ENCODE measurements at places on chromosomes 6 and 20.

DNA sequence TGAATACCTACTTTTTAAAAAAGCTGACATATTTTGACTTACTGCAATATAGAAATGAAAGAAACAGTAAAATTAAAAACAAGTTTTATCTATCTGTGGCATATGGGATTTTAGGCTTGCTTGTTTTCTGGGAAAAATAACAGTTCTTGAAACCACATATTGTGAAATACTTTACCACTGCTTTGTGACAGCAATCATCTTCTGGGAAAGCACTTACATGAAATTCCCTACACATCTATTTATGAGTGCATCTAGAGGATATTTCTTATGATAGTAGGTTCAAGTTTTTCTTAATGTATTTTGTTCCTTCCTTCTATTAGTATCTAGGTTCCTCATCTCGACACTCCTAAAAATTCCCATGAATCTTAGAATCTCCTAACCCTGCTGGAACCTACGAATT, 75.2 kb downstream of the STXBP5 start:
- no peak for DNase-seq

- DNase-seq, result no peak
Measured at GRCh38 chr6:159832946-159833345, 32.9 kb downstream of the PNLDC1 start.

DNA sequence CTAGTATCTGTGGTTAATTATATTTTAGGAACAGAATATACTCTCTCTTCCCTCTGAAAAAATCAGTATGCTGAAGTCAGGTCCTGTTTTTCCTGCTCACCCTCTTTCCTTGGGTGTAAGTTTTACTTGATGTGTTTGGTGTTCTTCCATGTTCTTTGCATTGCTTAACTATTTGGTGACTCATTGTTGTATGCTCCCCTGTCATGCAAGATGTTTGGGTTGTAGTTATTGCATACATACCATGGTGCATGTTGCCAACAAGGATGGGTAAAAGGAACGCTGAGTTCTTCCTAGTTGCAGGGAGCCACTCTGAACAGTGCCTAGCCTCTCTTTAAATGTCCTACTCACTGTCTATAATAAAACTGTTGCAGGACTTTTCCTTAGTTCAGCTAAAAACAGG, 207.9 kb upstream of the LAMP5 start:
- no peak for DNase-seq

DNA sequence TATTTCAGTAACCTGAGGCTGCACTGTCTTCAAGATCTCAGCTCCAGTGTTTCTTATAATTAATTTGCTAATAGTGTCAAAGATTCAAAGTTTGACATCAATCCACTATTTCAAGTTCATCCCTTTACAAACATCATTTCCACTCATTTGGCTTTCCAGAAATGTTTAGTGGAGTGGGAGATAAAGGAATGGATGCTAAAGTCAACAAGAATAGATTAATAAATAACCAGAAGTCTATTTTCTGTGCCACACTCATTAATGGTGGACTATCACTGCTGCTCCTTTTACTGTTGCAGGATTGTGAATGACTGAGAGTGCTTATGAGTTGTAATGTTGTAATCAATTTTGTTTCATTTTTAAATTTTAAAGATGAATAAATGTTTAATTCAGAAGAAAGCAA, 28.4 kb upstream of the EPM2A start:
- no peak for DNase-seq

DNA sequence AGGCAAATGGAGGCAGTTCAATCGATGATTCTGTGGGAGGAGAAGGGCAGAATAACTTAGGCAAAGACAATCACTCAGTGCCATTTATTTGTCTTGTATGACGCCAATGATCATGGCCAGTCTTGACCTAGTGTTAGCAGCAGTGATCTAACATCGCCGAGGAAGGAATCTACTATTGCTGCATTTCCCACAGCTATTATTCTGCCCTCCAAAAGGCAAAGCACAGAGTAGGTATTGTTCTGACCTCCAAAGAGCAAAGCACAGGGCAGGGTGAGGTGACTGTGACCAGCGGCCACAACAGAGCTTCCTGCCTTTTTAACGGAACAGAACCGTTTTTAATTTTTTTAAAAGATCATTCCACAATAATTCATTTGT, 235.9 kb downstream of the CDH4 start:
- DNase-seq, result no peak

DNA sequence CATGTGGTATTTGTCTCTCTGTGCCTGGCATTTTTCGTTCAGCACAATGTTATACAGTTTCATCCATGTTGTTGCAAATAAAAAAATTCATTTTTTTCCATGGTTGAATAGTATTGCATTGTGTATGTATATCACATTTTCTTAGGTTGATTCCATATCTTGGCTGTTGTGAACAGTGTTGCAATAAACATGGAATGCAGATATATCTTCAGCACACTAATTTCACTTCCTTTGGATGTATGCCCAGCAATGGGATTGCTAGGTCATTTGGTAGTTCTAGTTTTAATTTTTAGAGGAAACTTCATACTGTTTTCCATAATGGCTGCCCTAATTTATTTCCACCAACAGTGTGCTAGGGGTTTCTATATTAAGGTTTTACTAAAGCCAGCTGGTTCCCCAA, 52.6 kb downstream of the GFRAL start:
- no peak for DNase-seq

DNA sequence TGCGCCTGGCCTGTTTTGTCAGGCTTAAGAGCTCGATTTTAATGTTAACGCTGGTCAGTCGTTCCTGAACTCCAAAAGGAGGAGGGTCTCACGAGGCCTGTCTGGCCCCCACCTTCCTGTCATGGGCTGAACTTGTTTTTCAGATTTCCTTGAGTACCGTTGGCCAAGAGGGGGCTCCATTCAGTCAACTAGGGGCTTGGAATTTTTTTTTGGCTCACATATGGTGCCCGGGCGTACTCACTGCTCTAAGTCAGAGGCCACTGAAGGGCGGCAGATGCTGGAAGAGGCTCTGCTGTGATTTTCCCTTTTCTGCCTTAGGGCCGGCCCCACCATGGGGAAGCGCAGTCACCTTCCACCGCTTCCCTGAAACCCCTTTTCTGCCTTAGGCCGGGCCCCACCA, 6.9 kb upstream of the BIRC7 start:
- DNase-seq, result no peak

- no peak for DNase-seq
Measured at GRCh38 chr6:11606332-11606731, 68.8 kb downstream of the TMEM170B start.

DNA sequence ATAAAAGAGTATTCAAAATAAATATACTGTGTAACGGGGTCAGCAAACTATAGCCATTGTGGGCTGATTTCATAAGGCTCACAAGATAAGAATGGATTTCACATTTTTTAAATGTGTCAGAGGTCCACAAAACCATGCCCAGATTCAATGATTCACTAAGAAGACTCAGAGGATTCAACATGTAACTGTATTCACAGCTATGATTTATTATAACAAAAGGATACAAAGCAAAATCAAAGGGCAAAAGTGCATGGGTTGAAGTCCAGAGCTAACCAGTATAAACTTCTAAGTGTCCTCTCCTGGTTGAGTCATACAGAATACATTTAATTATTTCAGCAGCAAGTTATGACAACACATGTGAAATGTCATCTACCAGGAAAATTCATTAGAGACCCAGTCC, 49.2 kb downstream of the TBC1D32 start:
- no peak for DNase-seq

GRCh38 chr6:109172101-109172746, 76.9 kb downstream of the CEP57L1 start:
- DNase-seq, result no peak

DNA sequence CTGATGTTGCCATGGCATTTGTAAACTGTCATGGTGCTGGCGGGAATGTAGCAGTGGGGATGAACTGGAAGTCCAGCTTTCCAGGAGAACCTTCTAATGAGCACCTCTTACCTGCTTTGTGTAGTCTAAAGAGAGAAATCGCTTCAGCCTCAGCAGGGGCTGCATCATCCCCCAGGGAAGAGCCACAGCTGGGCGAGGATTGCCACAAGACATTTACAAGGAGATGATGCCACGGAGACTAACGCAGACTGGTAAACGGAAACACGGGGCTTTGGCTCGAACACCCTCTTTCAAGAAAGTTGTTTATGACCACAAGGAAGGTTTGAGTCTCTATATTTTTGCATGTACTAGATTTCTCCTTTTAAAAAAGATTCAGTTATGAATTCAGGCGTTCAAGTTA, 72.9 kb downstream of the CDH26 start:
- no peak for DNase-seq

- no peak for DNase-seq
Measured at GRCh38 chr20:14415467-14415866, 78.1 kb upstream of the FLRT3 start.

DNA sequence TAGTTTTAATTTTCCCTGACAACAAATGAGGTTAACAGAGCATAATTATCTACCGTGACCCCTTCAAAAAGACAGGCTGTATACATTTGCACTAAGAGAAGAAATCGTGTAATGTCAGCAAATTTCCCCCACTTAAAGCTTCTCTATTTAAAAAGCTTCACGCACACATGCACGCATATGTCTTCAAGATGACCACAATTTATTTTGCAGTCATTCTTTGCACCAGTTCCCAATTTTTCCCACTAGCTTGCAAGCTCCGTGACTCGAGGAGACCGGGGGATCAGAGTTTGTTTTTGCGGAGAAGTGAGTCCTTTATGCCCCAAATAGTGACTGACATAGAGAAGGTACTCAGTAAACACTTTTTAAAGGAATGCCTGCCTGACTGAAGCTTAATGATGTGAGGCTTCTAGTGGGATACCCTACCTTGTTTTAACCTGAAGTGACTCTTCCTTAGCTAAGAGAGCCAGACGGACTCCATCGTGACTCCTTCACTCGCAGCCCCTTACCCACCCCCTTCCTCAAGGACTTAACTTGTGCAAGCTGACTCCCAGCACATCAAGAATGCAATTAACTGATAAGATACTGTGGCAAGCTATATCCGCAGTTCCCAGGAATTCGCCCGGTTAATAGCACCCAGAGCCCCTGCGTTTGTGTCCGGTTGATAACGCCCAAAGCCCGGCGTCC, 9.3 kb upstream of the NQO2 start:
- DNase-seq, result no peak

DNA sequence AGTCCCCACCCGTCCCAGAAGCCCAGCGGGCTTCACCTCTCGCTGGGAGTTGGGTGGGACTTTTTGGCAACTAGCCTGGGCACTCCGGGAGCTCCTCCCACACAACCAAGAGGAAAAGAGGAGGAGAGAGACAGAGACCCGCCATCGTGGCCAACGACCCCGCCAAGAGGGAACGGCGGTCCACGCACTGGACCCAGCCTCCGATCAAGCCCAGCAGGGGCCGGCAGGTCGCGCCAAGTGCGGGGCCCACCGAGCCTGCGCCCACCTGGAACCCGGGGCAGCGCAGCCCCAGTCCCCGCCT, 3.0 kb upstream of the TMEM14C start:
- no peak for DNase-seq

- DNase-seq, result no peak
Measured at GRCh38 chr6:130076512-130076911, 58.1 kb downstream of the L3MBTL3 start.

DNA sequence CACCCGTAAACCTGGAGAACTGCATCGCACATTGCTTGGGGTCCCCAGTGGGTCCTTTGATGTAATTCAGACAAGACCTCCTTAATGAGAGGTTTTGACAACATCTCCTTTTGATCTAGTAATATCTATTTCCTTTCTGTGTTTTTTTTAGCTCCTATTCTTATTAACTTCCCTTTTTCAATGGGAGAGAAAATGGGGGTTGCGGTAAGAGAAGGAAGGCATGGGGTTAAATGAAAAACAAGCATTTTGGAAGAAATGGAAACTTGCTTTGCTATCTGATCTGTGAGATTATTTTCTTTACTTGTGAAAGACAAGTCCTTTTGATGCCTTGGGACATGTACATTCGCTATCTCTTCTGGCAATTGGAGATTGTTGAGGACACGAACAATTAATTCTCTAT, 418.6 kb upstream of the MAN1A1 start:
- no peak for DNase-seq

- DNase-seq, result no peak
Measured at GRCh38 chr6:116115781-116116180, 10.2 kb downstream of the COL10A1 start.

DNA sequence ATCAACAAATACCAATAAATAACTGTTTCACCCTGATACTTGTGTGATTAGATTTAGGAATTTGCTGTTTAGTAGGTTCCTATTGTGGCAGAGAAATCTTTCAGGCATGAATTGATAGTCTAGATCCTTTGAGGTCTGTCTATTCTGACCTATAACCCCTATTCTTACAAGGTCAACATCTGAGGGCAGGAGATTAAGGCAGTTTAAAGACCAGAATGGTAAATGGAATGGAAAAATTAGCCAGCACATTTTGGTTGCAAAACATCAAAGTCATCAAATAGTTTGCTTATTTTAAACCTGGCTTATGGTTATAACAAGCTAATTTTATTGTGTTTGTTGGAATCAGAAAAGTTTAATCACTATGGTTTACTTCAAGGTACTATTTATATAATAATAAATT, 78.4 kb downstream of the LIN28B start:
- no peak for DNase-seq

DNA sequence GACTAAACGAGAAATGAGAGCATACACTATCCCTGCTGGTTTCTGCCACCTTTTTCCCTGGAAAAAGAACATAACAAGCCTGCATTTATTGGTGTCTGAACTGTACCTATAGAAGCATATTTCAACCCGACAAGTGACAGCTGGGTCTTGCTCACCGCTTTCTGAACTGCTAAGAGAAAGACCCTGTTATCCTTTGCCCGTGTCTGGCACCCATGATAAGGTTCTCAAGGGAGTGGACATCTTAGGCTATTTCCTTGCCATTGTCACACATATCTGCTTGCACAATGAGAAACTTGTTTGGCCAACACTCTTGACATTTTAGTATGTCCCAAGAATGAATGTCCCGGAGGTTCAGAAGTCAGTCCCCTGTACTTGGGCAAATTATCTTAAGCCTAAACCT, 19.3 kb downstream of the RIPOR2 start:
- DNase-seq, result no peak

- DNase-seq, result no peak
Measured at GRCh38 chr6:144497650-144498049, 212.5 kb downstream of the UTRN start.

GRCh38 chr6:168371185-168371584, 51.6 kb upstream of the DACT2 start:
- DNase-seq, result no peak

- DNase-seq, result no peak
Measured at GRCh38 chr6:45255434-45255833, 72.7 kb upstream of the RUNX2 start.

DNA sequence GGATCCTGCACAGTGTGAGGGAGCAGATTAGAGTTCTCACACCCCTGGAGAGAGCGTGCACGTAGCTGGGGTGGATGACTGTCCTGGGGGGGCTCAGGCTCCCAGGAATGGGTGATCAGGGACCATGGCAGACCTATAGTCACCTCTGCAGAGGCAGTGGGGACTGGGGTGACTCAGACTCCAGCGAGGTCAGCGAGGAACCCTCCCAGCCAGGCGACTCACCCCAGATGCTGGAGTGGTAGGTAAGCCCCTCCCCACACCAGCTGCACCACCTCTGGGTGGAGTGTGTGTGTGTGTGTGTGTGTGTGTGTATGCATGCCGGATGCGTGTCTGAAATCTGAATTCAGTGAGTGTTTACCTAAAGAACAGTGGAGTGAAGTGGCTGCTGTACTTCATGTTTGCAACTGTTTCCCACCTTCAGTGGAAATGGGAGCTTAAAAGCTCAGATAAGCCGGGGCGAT, 17.4 kb upstream of the GTSF1L start:
- no peak for DNase-seq

Measured in GM13976 (cell line).